Spleen (tissue), 13 donors: ENCODE measurements at places on chromosomes 16 and 17.

DNA sequence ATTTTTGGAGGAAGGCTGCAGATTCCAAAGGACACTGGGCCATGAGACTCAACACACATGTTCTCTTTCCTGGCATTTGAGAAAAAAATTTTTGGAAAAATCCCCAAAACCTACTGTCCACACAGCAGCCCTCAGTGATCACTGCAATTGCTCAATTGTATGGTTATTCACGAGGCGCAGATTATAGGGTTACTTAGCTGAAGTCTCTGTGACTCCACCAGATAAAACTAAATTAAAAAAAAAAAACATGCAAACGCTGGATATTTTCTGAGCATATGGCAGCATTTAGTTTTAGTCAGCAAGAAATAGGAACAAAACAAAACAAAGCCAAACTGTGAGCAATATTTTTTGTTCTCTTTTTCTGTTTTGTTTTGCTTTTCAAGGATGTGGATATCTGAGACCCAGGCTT, 83.8 kb upstream of the FAM20A start:
- H3K4me1 ChIP-seq, result no peaks in the 10 kb centered on the region
- no peak overlapping the region for H3K4me3 ChIP-seq
- DNase-seq, result no peak
- no peaks in the 10 kb centered on the region for H3K27me3 ChIP-seq

DNA sequence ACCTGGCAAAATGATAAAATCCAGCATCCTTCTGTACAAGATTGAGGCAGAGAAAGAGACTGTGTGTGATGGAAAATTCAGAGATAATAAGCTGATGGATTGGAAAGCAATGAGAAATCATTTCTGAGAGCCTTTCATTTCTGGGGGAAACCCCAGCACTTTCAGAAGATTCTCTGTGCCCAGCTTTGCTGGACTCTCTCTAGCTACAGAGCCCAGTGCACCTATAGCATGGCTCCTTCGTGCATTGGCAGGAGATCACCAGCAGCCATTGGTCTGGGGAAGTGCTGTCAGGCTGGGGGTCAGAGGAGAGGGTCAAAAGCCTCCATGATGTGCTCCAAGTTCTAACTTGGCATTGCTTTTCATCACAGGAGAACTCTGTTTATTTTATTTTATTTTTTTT, 259.9 kb downstream of the SOX9 start:
- no peak for DNase-seq
- H3K4me1 ChIP-seq, result peaks cover 5% of the 10 kb centered on the region
- no peaks in the 10 kb centered on the region for H3K36me3 ChIP-seq
- no peaks in the 10 kb centered on the region for H3K27me3 ChIP-seq

- H3K36me3 ChIP-seq, result no peaks in the 10 kb centered on the region
- peaks cover 24% of the 10 kb centered on the region for H3K27me3 ChIP-seq
- no peak overlapping the region for H3K27ac ChIP-seq
- DNase-seq, result no peak
- H3K4me3 ChIP-seq, result no peak overlapping the region
Observed at GRCh38 chr17:36464765-36465088, 21.8 kb upstream of the ZNHIT3 start.

GRCh38 chr17:68710976-68711375, 109.8 kb upstream of the FAM20A start:
- no peaks in the 10 kb centered on the region for H3K4me1 ChIP-seq
- no peaks in the 10 kb centered on the region for H3K36me3 ChIP-seq
- no peak overlapping the region for H3K4me3 ChIP-seq
- DNase-seq, result no peak
- H3K27ac ChIP-seq, result no peak overlapping the region

GRCh38 chr17:77441130-77441920, 300.6 kb downstream of the SEC14L1 start:
- H3K4me1 ChIP-seq, result peaks cover 100% of the 10 kb centered on the region
- no peaks in the 10 kb centered on the region for H3K27me3 ChIP-seq
- peak; percentile 90 for DNase-seq
- H3K36me3 ChIP-seq, result no peaks in the 10 kb centered on the region
- peak overlapping the region; percentile 97 for H3K27ac ChIP-seq
- peak overlapping the region; percentile 52 for H3K4me3 ChIP-seq

- H3K36me3 ChIP-seq, result peaks cover 14% of the 10 kb centered on the region
- DNase-seq, result no peak
- no peaks in the 10 kb centered on the region for H3K27me3 ChIP-seq
- no peak overlapping the region for H3K4me3 ChIP-seq
- H3K4me1 ChIP-seq, result peaks cover 28% of the 10 kb centered on the region
- no peak overlapping the region for H3K27ac ChIP-seq
Observed at GRCh38 chr17:78039581-78039980, 81.1 kb downstream of the TNRC6C start.

GRCh38 chr17:37358830-37359681, 16.7 kb upstream of the C17orf78 start:
- H3K4me1 ChIP-seq, result peaks cover 19% of the 10 kb centered on the region
- H3K27ac ChIP-seq, result peak overlapping the region; percentile 85
- no peaks in the 10 kb centered on the region for H3K27me3 ChIP-seq
- no peaks in the 10 kb centered on the region for H3K36me3 ChIP-seq
- peak overlapping the region; percentile 92 for H3K4me3 ChIP-seq
- DNase-seq, result peak; percentile 98

- H3K36me3 ChIP-seq, result no peaks in the 10 kb centered on the region
- peak; percentile 81 for DNase-seq
- no peak overlapping the region for H3K27ac ChIP-seq
- H3K4me3 ChIP-seq, result no peak overlapping the region
- peaks cover 30% of the 10 kb centered on the region for H3K4me1 ChIP-seq
Observed at GRCh38 chr17:76382351-76382802, 2.0 kb upstream of the SPHK1 start.
